ENCODE measurements at places on chromosomes 3 and 15. TPM values are rescaled to one million over a fixed set of nuclear protein-coding genes. Genes with fewer than 3 reads are reported as not detected.
A peak's percentile ranks its signal among the peaks of the same experiment; 100 is the strongest.

- no peak overlapping the region for H3K27ac ChIP-seq
- no peak for DNase-seq
- H3K4me1 ChIP-seq, result no peaks in the 10 kb centered on the region
These were observed 8.5 kb downstream of the XPC start for GRCh38 chr3:14169871-14170270.

- H3K36me3 ChIP-seq, result peaks cover 84% of the 10 kb centered on the region
- H3K27me3 ChIP-seq, result no peaks in the 10 kb centered on the region
- H3K4me1 ChIP-seq, result no peaks in the 10 kb centered on the region
- H3K4me3 ChIP-seq, result no peak overlapping the region
- no peak for DNase-seq
These were observed 1282.9 kb downstream of the ROBO2 start for GRCh38 chr3:78322780-78323179.

DNA sequence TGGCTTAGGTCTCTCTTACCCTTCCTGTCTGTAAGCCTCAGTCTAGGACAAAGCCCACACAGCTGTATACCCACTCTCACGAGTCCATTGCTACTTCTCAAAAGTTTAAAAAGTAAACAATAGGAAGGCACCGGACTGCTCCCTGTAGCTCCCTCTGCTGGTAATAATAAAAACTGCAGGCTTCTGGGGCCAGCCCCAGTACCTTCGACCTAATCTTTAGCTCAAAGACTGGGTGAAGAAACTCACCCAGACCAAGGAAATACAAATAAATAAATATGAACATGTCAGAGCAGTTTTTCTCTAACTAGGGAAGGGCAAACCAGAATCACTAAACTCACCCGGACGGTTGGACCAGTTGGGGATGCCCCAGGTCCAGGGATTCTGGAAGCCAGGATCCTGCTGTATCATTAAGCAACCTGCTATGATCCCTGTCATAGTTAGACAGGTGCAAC, 5.0 kb downstream of the FAM219B start:
- no peak overlapping the region for H3K27ac ChIP-seq
- no peak overlapping the region for H3K4me3 ChIP-seq
- DNase-seq, result peak; percentile 55

DNA sequence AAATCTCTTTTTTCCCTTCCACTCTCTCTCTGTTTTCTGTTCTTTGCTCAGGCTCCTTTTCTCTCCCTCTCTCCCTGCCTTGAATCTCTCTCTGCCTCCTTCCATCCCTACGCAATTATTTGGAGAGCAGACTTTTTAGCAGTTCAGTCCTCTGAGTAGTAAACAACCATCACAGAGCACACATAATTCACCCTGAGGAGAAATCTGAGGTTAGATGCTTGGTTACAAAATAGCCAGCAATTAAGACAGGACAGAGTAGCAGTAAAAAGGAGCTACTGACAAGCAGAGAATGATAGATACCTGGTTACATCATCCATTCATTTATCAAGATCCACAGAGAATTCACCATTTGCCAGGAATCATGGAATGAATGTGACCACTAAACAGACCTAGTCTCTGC, 25.5 kb downstream of the SLC9A9 start:
- no peak overlapping the region for H3K27ac ChIP-seq
- no peaks in the 10 kb centered on the region for H3K36me3 ChIP-seq
- DNase-seq, result no peak
- H3K4me3 ChIP-seq, result no peak overlapping the region
- H3K27me3 ChIP-seq, result no peaks in the 10 kb centered on the region

DNA sequence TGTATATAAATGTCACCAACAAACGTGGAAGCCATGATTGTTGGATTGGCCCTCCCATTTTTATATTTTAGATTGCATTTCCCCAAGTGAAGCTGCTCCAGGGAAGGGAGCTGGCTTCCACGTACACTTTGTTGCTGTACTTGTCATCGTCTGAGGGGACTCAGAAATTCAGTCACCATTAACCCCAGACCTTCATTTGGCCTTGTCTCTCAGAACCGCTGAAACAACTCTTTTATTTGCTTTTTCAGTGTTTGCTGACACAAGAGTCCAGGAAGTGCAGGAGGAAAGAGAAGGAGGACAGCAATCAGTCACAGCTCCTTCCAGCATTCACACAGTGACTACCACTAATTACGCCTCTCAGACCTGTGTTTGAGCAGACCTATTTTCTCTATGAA, 276.5 kb downstream of the TBL1XR1 start:
- H3K36me3 ChIP-seq, result 0 out of 2 replicates have a peak, but pooled peaks cover 2% of the 10 kb centered on the region
- DNase-seq, result no peak

The SLC7A14 gene
- 0.42 TPM for total RNA-seq

GRCh38 chr3:72655131-72655551, 193.1 kb downstream of the SHQ1 start:
- peak; percentile 91 for DNase-seq
- no peaks in the 10 kb centered on the region for H3K4me1 ChIP-seq
- no peaks in the 10 kb centered on the region for H3K36me3 ChIP-seq
- H3K27ac ChIP-seq, result no peak overlapping the region
- peak overlapping the region; percentile 40 for H3K4me3 ChIP-seq
- no peaks in the 10 kb centered on the region for H3K27me3 ChIP-seq

- no peaks in the 10 kb centered on the region for H3K27me3 ChIP-seq
- no peak overlapping the region for H3K4me3 ChIP-seq
- no peak overlapping the region for H3K27ac ChIP-seq
- peaks cover 4% of the 10 kb centered on the region for H3K4me1 ChIP-seq
These were observed 219.0 kb downstream of the SHQ1 start for GRCh38 chr3:72629191-72629631.

- DNase-seq, result no peak
- no peak overlapping the region for H3K4me3 ChIP-seq
- no peaks in the 10 kb centered on the region for H3K4me1 ChIP-seq
These were observed 4.2 kb upstream of the CHRM5 start for GRCh38 chr15:33963831-33964664.

GRCh38 chr3:10337323-10338163, 16.6 kb upstream of the SEC13 start:
- peaks cover 2% of the 10 kb centered on the region for H3K4me1 ChIP-seq
- no peak overlapping the region for H3K4me3 ChIP-seq
- no peaks in the 10 kb centered on the region for H3K36me3 ChIP-seq
- no peak for DNase-seq
